ENCODE measurements at places on chromosomes 2 and 18.
A peak's percentile ranks its signal among the peaks of the same experiment; 100 is the strongest.

- no peak for DNase-seq
Observed at GRCh38 chr2:16194530-16194929, 254.2 kb downstream of the MYCN start.

GRCh38 chr2:18413676-18414396, 146.6 kb downstream of the RDH14 start:
- peak; percentile 16 for DNase-seq

GRCh38 chr2:162343492-162343823, 474 bp upstream of the GCA start:
- no peak for DNase-seq

GRCh38 chr2:188986839-188987238, 12.7 kb downstream of the COL3A1 start:
- DNase-seq: no peak

DNA sequence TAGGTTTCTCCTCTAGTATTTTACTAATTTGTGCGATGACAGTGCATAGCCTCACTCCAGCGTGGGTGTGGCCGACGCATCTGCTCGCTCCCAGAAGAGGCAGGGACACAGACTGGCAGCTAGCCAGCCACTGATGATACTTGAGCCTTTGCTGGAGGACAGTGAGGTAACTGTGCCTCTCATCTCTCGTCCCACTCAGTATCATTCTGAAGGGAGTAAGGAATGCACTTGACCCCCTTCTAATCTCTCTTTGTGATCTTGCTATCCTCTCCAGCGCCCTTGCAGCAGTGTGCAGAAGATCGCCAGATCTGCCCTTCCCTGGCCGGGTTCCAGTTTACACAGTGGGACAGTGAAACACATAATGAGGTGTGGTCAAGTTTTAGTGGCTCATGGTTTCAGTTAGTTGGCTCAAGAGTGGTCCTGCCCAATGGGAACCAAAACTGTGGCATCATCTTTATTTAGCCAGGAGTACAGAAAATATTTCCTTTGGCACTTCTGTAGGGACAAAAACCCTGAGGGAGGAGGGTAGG, 17.5 kb downstream of the NCAPH start:
- peak; percentile 80 for DNase-seq

- DNase-seq: peak; percentile 60
Observed at GRCh38 chr2:1823187-1824169, 79.2 kb upstream of the PXDN start.

DNA sequence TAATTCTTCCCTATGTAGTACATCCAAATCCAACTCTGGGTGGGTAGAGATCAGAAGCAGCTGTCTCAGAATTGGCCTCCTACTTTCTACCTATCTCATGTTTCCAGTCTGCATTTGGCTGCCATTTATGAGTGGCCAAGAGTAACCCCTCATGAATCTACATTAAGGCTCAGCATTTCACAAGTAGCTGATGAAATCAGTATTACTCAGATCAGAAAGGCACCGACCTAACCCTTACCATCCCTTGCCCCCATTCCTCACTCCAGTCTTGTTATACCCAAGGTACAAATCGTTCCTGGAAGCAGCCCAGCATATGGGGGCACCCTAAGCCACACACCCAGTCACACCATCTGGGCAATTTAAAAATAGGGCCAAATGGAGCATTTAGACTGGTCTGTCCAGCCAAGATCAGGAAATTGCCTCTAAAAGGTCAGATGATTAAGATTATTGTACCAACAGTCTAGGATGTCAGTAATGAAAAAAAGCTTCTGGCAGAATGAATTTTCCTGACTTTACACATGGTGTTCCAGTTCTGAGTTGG, 37.1 kb downstream of the CD28 start:
- DNase-seq: peak; percentile 64

GRCh38 chr18:61765097-61765496, 127.7 kb downstream of the RNF152 start:
- DNase-seq: no peak

GRCh38 chr2:231117148-231117547, 7.7 kb downstream of the HTR2B start:
- no peak for DNase-seq
